ENCODE measurements at places on chromosomes 6 and 20.

GRCh38 chr6:132354517-132355167 lies 46.6 kb downstream of the MOXD1 start:
- DNase-seq, result no peak

GRCh38 chr20:878511-879307 lies 37.4 kb downstream of the ANGPT4 start:
- DNase-seq, result no peak

DNA sequence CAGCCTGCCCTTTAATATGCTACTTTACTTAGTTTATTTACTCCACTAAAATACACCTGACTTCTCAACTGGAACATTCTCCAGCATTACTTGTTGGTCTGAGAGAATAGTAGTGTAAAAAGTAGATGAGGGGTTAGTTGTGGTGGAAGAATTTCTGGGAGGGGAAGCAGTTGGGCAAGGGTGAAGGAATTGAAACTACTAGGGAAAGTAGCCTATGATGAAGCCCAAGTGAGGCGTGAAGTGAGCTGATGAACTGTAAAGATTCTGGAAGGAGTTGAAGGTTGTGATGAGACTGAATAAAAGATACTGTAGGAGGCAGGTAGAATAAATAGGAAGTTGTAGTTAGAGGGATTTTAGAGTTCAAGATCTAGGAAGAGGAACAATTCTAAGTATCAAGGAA lies 72.5 kb downstream of the ITCH start:
- no peak for DNase-seq

DNA sequence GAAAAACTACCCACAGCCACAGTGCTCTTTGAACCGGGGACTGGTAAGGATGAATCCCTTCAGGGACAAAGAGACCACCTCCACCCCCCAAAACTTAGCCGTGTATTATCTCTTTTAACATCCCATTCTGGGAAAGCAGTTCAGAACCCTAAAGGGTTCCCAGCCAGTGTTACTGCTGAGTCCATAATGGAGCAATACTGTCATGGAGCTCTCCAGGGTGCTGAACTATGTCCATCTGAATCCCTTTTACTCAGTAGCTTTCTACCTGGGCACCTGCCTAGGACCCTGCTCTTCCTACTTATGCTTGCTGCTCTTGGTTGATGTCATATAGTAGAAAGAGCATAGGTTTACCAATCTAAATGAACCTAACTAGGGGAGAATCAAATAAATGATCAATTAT lies 22.3 kb upstream of the SAYSD1 start:
- no peak for DNase-seq

DNA sequence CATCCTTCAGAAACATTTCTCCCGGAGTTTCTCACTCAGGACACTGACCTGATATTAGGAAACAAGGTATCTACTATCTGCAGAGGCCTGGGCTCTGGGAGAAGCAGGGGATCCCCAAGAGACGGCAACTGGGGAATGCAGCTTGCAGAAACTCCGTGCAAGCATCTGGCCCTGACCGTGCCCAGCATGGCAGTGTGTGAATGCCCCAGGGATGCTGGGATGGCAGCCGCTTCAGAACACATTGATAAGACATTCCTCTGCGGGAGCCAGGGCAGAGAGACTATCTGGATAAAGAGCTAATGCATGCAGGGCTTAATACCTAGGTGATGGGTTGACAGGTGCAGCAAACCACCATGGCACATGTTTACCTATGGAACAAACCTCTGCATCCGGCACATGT lies 55.4 kb downstream of the NFATC2 start:
- DNase-seq, result peak; percentile 37

GRCh38 chr6:160788806-160789205 lies 86.8 kb downstream of the PLG start:
- DNase-seq, result no peak

DNA sequence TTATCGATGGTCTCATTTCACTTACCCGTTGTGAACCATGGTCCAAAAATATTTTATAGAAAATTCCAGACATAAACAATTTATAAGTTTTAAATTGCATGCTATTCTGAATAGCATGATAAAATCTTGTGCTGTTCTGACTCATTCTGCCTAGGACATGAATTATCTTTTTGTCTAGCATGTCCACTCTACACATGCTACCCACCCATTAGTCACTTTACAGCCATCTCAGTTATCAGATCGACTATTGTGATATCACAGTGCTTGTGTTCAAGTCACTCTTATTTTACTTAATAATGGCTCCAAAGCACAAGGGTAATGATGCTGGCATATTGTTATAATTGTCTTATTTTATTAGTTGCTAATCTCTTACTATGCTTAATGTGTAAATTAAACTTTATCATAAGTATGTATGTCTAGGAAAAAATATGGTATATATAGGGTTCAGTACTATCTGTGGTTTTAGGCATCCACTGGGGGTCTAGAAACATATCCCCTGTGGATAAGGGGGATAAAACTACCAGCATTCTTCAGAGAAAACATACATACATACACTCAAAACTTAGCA lies 252.0 kb upstream of the HTR1E start:
- DNase-seq, result no peak

DNA sequence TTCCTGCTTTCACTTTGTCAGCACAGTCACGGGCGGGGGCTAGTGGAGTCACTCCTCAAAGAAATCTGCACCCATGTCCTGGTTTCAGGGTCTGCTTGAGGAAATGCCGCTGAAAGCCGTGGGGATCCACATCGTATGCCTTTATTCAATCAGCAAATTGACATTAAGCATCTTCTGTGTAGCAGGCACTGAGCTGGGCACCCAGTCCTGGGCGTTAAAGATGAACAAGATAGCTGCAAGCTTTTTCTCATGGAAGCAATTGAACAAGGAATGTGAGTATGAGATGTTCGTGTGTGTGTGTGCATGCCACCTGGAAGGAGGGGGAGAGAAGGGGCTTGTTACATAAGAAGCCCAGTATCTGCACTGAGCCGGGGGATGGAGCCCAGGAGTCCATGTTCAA lies 243.9 kb downstream of the SMOC2 start:
- no peak for DNase-seq

- no peak for DNase-seq
These were observed 364.3 kb upstream of the PTCHD4 start for GRCh38 chr6:48475275-48475674.

- no peak for DNase-seq
These were observed 39.9 kb downstream of the RPRD1B start for GRCh38 chr20:38073307-38074071.

DNA sequence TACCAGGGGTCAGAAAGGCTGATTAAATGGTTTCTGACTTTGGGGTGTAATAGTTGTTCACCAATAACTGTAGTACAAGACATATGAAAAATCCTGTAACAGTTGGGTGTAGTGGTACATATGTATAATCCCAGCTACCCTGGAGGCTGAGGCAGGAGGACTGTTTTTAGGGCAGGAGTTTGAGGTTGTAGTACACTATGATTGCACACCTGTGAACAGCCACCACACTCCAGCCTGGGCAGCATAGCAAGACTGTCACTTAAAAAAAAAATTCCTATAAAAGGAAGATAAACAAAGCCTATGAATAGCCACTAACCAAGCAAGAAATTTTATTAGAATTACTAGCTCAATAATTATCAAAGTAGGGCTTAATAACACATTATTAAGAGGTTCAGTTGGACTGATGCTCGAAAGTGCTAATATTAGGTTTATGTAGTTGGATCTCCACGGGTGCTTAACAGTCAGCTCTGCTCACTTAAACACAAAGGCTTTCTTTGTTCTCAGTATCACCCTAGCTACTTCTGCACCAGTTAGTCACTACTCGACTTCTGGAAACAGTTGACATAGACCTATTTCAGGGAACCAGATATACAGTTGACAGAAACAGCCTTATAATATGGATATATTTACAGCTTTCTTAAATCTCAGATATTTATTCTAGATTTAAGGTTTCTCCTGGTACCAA lies 113.0 kb downstream of the MTFR2 start:
- no peak for DNase-seq

DNA sequence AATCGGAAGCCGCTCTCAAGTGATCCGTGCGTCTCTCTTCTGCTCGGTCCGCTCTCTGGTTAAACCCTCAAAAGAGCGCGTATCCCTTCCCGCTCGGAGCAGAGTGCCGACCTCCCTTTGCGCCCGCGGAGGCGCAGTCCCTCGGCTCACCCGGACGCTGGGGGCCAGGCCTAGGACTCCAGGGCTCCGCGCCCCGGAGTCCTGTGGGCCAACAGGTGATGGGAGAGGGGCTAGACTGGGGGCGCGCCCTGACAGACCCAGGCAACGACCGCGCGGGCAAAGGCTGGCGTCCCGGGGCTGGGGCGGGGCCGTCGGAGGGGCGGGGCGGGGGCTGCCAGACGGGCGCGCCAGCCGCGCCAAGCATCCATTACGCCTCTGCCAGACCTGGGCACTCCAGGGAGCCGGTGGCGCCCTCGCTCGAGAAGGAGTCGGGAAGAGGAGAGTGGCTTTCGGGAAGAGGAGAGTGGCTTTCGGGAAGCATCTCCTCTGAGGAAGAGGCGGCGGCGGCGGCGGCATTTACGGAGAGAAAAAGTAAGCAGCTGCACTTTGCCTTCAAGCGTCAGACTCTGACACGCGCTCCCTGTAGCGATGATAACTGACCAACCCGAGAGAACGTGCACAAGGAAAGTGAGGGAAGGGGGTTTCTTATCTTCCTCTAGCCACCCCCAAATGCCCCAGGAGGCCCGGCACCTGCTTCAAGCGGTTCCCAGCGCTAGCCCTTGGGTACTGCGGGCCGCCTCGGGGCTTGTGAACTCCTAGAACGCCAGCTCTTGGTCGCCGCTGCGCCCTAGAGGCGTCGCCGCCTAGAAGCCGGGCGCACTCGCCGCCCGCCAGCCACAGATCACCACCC lies 2.6 kb downstream of the EPHA7 start:
- DNase-seq, result peak; percentile 57

Measured in sciatic nerve (tissue), 2 donors.